T-helper 17 cell (primary cell): ENCODE measurements at places on chromosomes 3 and 15.

DNA sequence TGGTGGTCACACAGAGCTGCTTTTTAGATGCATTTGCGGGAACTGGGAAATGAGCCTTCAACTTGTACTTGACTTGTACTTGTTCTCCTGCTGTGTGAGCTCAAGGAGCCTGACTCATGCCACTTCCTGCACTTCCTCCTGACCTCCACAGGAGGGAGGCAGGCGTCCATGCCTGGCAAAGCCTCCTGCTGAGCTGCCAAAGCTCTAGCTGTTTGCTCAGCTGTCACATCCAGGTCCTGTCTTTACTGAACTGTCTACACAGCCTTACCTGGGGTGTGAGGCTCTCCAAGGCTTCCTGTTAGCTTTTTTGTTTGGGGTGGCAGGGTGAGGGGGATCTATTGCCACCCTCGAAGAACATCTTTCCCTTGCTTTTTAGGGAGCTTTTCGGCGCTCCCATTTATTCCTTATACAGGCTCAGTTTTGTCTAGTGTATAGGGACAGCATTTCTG lies 6.4 kb downstream of the THPO start:
- peak; percentile 46 for DNase-seq

DNA sequence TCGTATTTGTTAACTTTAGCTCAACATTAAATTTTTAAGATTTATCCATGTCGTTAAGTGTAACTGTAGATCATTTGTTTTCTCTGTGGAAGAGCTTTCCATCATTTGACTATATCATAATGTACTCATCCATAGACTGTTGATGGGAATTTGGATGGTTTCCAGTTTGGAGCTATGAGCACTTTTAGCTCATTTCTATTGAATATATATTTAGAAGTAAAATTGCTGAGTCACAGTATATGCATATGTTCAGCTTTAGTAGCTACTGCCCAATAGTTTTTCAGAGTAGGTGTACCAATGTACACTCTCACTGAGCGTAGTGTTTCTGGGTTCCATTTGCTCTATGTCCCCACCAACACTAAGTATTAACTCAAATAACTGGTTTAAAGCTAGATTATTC lies 263.0 kb downstream of the ULK4 start:
- DNase-seq = no peak

- no peak for DNase-seq
These were observed 680.8 kb upstream of the BCHE start for GRCh38 chr3:166518040-166518439.

DNA sequence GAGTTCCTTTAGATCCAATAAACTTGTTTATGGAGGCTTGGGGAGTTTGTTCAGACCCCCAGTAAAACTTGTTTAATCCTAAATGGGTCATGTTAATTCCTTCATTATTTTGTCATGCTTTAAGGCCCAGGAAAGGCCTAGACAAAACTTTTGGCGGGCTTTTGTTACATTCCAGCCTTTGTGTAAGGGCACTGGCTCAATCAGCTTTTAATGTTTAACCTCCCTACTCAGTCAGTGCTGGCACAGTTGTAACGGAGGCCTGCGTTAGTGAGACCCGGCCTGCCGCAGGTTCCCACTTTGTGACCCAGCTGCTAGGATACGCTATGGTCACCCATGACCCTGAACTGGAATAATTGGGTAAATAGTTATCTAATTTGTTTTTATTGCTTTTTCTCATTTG lies 59.2 kb downstream of the OXSM start:
- DNase-seq = no peak

DNA sequence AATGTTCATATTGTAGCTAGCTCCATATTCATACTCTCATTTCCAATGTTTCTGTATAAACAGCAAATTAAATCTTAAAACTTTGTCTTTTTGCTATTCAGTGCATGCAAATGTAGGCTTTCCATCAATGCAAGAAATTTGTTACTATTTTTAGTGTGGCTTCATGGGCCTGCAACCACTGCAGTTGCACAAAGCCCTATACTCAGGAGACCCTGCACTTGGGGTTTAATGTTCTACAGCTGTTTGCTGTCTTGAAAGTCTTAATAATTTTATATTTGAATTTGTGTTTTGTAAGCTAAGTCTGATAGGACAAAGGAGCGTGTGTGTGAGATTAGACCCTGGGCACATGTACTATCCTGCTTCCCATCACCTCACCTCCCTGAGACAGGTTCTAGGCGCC lies 9.6 kb downstream of the PYDC2 start:
- DNase-seq = no peak

DNA sequence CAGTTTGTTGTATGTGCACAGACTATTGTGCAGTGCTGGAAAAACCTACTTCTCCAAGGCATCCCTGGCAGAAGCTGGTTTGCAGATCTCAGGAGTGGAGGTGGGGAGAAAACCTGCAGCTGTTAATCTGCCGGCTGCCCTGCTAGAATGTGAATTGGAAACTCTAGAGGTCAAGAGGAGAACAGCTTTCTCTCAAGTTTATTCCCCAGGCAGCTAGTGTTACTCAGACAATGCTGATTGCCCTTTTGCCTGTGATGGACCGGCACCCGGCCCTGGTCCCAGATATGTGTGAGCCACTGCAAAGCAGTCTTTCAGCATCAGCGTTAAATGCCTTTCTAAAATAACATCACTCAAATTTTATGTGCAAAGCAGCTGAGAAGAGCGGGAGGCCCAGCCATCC lies 129.7 kb upstream of the TPM1 start:
- DNase-seq = no peak

- no peak for DNase-seq
These were observed 984 bp downstream of the RNU6-1 start for GRCh38 chr15:67838789-67839332.

DNA sequence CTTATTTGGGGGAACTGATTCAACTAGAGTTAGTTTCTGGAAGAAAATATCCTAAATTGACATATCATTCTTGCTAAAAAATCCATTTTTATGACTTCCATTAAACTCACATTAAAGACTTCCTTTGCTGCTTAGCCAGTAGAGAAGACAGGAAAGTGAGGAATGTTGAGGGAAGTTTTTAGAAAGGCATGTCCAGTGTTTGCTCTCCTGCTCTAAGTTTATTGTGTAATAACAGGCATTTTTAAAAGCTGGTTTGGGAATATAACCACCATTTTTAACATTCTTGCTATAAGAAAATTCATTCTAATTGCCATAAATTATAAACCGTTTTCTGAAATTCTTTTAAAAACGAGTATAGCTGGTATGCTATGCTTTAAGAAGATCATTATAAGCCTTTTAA lies 428.0 kb downstream of the RAP2B start:
- DNase-seq = no peak

- DNase-seq = no peak
These were observed 20.2 kb upstream of the GPX1 start for GRCh38 chr3:49378249-49378895.

GRCh38 chr15:28881600-28881999 lies 4.2 kb upstream of the APBA2 start:
- DNase-seq = no peak

- DNase-seq = no peak
These were observed 39.8 kb downstream of the TSC22D2 start for GRCh38 chr3:150447631-150448465.

GRCh38 chr3:15310491-15311370 lies 21.7 kb downstream of the SH3BP5 start:
- DNase-seq = peak; percentile 27

GRCh38 chr3:178551916-178552321 lies 15.7 kb downstream of the KCNMB2 start:
- no peak for DNase-seq

- DNase-seq = no peak
These were observed 106.0 kb upstream of the LRIG1 start for GRCh38 chr3:66606868-66607267.

GRCh38 chr15:83204697-83205096 lies 2.9 kb downstream of the HDGFL3 start:
- DNase-seq = no peak

DNA sequence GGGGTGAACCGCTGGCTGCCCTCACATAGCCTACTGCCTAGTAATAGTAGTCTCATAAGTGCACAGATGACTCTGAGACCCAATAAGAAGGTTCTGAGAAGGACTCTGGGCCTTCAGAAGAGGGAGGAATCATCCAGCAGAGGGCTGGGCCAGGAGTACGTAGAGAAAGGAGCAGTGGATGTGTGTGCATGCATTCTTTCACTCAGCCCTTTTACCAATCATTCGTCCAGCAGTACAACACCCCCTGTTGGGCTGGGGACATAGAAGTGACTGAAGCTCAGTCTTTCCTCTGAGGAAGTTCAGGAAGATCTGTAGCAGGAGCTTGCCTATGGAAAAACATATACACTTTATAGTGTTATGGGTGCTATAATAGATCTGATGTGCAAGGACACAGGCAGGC lies 333.1 kb downstream of the CLSTN2 start:
- no peak for DNase-seq

DNA sequence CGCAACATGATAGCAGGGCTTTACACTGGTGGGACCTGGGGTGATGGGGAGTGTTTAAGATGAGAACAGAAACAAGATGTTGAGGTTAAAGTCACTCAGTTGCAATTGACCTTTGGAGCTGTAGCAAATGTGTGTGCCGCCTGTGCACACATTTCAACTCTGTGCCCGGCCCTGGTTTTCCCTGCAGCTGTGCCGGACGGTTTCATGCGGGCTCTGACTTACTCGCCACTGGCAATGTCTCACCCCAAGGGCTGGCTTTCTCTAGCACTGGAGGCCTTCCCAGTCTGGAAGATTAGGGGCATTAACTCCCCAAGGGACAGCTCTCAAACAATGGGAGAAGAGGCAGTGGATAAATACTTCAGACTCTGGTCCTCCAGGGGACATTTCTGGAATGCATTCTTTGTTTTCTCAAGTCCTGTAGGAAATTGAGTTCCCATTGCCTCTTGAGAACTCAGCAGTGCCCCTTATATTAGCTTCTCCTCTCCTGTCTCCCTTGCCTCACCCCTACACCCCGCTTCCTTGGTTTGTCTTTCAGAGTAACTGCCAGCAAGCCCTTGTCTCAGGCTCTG lies 152.5 kb downstream of the EDEM1 start:
- no peak for DNase-seq

DNA sequence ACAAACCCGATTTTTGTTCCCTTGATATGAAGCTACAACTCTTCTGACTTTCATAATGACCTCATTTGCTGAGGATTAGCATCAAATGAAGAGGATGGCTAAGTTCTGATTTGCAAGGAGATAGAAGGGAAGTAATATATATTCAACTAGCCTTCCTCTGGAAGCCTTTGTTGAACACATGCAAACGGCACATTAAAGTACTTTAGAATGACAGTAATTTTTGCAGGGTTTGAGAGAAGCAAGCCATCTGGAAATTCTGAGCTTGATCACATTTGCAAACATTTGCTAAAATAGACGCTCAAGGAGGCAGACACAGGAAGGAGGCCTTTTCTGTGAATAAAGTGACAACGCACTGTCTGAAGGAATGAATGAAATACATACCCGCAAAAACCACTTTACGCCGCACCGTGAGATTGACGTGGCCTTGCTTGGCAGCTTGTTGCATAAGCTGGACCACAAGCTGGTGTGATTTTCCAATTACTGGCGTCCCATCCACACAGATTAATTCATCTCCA lies 657.2 kb downstream of the MAGI1 start:
- no peak for DNase-seq

GRCh38 chr3:5080779-5081550 lies 41.1 kb upstream of the ARL8B start:
- DNase-seq = no peak

- DNase-seq = no peak
These were observed 109.1 kb upstream of the DLG1 start for GRCh38 chr3:197407526-197407925.

DNA sequence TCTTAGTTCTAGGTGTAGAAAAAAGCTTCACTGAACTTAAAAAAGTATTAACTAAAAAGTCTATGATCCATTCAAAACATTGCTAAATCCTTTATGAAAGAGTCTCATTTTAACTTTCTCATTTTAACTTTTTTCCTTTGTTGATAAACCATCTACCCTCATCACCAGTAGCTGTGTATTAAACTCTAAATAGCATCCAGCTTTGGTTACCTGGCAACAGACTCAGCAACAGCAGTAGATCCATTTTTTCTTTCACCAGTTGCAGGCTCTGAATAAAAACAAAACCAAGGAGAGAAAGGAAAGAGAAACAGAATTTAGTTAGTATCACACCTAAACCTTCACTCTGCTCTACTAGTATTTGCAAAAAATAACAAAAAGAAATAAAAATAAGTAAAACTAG lies 51.6 kb downstream of the TP53BP1 start:
- no peak for DNase-seq

GRCh38 chr3:95341314-95341713 lies 1278.5 kb downstream of the NSUN3 start:
- DNase-seq = no peak

DNA sequence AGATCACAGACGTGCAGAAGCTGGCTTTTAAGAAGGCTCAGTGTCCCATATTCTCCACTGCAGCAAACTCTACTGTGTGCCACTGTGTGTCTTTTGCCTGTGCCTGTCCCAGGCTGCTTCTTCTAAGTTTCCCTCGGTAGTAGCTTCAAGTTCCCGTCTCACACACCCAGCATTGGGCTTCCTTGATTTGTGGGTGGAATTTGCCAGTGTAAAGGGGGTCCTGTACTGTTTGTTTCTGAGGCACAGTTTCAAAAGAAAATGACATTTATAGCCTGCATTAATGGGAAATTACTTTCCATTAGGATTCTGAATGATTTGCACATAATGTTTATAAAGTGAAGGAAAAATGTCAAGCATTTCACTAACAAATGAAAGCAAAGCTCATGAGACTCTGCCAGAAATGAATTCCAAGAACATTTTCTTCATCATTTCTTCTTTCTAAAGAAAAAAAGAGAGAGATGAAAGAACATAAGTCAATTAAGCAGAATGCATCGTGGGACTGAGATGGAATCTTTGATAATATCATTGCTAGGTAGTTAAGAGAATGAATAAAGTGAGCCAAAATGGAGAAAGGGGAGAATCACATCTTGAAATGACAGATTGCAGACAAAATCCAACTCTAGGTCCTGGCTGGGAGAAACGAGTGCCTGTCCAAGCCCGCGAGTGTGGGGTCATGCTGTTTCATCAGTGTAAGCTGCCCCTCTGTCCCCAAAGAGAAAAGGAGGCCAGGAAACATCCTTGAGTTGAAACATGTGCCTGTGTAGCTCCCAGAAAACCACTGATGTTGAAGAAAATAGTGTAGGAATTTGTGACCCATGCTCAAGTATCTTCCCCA lies 48.6 kb upstream of the ADAMTSL3 start:
- DNase-seq = no peak

DNA sequence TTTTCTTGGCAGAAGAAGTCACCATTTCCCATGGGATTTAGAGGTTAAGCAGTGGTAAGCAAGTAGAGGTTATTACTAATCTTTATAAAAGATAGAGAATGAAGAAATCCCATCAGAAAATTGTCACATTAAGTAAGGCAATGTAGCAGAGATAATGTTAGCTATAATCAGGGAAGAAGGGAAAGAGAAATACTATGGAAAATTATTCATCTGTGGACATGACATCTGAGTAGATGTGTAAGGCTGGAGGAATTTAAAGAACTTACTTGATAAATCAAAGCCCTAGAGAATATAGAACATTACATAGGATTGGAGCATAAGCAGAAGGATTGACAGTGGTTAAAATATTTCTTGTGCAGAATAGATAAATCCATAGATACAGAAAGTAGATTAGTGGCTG lies 553.1 kb upstream of the CBLB start:
- no peak for DNase-seq

GRCh38 chr3:171116365-171116764 lies 89.8 kb upstream of the SLC2A2 start:
- DNase-seq = no peak
